ENCODE measurements at places on chromosomes 5 and 9. TPM values are rescaled to one million over a fixed set of nuclear protein-coding genes. Genes with fewer than 3 reads are reported as not detected.

Gene CDH10
- not detected for total RNA-seq

Gene DAB2
- not detected for total RNA-seq

Gene YIPF5
- total RNA-seq, result 34.2 TPM

Gene WWC1
- total RNA-seq, result 0.09 TPM

Gene CKMT2
- total RNA-seq, result not detected

Gene TEX48
- total RNA-seq, result 0.68 TPM
